ENCODE measurements at places on chromosomes 12 and 14.

GRCh38 chr12:3218228-3219171 is 141.3 kb downstream of the TSPAN9 start:
- DNase-seq: no peak

- DNase-seq: peak; percentile 71
These were observed 6.4 kb upstream of the ZNF385A start for GRCh38 chr12:54390668-54391551.

DNA sequence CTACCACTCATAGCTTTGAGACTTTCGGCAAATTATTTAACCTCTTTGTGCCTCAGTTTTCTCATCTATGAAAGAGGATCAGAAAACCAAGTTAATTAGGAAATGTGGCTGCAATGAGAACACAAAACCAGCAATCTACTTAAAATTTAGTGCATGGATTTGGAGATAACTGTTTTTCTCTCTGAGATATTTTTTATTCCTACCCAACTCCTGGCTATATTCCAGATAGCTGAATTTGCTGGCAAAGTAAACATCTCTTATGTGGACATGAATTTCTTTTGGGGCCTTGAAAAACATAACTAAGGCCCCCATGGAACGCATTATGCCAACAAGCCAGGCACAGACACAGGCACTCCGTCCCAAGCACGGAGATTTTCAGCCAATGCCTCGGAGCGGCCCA is 53.4 kb upstream of the FOXN3 start:
- DNase-seq: no peak

- no peak for DNase-seq
These were observed 111.8 kb upstream of the DNM1L start for GRCh38 chr12:32567296-32567674.

GRCh38 chr14:34049790-34050189 is 98.9 kb upstream of the EGLN3 start:
- DNase-seq: no peak

GRCh38 chr12:121774968-121775474 is 18.5 kb downstream of the RHOF start:
- DNase-seq: no peak

- DNase-seq: no peak
These were observed 763.0 kb downstream of the NRXN3 start for GRCh38 chr14:78933166-78933565.

GRCh38 chr12:93181409-93181965 is 196.2 kb upstream of the NUDT4 start:
- DNase-seq: no peak

GRCh38 chr14:54692284-54692772 is 125.4 kb downstream of the SAMD4A start:
- no peak for DNase-seq

DNA sequence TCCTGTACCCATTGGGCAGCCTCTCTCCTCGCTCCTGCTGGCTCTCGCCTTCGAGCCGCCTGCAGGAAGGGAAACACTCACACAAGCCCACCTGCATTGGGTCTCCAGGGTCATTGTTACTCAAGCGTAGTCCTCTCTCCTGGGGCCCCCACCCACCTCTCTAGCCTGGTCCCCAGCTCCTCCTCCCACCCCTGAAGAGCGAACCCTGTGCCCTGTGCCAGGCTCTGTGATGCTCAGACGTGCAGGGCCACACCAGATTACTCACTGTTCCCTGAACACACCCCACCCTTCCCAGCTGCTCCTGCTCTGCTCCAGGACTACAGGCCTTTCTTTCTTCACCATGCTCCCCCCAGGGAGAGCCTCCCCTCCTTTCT is 88.1 kb downstream of the NINJ2 start:
- no peak for DNase-seq

- DNase-seq: no peak
These were observed 37.4 kb downstream of the SPTLC2 start for GRCh38 chr14:77579065-77579464.

- DNase-seq: no peak
These were observed 184.8 kb upstream of the PDE3A start for GRCh38 chr12:20183563-20183962.

- DNase-seq: no peak
These were observed 994.5 kb upstream of the FLRT2 start for GRCh38 chr14:84535484-84535883.

- DNase-seq: no peak
These were observed 39.8 kb upstream of the GPR68 start for GRCh38 chr14:91284146-91284790.

DNA sequence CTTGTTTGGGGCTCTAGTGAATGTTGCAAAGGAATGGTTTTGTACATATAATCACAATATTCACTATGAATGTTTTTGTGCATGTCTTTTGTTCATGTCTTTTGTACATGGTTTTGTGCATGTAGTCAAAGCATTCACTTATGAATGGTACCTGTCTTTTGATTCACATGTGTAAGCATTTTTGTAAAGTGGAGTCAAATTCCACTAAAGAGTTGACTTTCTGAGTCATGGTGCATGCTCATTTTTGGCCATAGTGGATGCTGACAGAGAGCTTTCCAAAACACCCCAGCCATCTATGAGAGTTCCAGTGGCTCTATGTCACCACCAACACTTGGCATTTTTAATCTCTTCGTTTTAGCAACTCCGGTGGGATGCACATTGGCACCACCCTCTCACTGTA is 1185.9 kb upstream of the TMEM132C start:
- no peak for DNase-seq

DNA sequence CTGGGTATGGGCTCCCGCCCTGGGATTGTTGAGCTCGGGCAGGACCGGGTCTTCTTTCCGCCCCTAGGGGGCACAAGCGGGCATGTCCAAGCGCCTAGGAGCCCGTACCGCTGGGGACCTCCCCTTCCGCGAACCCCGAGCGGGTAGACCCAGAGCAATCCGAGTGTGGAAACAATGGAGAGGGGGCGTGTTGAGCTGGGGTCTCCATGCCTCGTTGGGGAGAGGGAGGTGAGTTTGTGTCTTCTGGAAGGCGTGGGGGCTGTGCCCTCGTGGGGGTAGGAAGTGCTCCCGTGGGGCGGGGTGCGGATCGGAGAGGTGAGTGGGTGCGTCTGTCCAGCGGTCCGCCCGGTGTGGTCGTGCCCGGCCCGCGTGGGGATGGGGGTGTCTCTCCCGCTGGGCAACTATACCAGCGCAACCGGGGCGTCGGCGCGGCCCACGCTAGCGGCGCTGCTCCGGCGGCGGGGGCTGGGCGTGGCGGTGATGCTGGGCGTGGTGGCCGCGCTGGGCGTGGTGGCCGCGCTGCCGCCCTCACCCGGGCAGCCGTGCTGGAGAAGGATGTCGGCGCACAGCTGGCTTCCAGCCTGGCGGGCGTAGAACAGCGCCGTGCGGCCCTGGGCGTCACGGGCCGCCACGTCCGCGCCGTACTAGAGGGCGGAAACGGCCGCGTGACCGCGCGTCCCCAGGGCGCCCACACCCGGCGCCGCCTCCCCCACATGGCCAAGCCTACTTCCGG is 12.2 kb downstream of the AGAP2 start:
- no peak for DNase-seq

- DNase-seq: no peak
These were observed 150.3 kb downstream of the DAD1 start for GRCh38 chr14:22438742-22439141.

DNA sequence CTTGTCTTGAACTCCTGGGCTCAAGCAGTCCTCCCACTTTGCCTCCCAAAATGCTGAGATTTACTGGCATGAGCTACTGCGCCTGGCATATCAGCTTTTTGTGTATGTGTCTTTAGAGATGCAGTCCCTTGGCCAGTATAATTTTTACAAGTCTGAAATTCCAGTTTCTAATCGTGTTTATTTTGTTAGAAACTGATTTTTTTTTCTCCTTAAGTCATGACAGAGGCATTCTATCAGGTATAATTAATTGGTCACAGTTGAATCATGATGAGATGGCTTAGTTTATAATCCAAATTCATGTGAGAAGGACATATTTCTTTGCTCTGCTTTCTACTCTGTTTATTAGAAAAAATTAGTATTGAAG is 98.9 kb downstream of the PCNX1 start:
- no peak for DNase-seq

DNA sequence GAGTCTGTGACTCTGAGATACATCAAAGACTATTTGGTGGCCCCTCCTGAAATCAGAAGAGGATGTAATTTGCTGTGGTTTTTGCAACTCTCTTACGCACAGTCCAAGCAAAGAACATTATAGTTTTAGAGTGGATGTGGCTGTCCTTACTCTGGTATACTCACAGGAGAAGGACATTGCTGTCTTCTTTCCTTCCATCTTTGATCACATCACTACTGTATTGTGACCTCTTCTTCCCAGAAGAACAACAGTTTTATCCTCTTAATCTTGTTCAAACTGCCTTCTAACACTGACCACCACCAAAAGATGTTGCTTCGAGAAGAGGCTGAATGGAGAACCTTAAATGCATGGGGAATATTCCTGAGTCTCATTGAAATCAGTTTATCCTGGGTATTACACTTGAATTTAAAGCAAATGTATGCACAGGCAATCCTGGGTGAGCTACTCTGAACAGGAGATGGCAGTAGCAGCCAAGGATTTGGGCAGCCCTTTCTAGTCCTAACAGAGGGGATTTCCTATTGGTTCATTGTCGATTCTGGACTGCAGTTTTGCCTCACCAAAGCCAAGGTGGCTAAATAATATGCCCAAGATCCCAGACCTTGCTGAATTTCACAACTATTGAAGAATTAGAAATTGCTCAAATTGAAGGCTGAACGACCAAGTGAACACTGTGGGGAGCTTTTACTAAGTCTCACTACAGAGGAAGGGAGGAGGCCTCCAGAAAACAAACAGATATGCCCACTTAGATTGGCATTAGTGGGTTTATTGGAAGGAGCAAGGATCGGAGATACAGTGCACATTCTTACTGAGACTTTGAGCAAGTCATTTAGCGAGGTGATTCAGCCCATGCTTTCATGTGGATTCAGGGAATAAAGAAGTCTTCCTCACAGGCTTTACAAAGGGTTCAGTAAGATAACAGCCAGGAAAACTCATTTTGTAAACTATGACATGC is 282.8 kb downstream of the PAWR start:
- DNase-seq: no peak

- DNase-seq: no peak
These were observed 58.2 kb downstream of the OSBPL8 start for GRCh38 chr12:76501390-76501789.

DNA sequence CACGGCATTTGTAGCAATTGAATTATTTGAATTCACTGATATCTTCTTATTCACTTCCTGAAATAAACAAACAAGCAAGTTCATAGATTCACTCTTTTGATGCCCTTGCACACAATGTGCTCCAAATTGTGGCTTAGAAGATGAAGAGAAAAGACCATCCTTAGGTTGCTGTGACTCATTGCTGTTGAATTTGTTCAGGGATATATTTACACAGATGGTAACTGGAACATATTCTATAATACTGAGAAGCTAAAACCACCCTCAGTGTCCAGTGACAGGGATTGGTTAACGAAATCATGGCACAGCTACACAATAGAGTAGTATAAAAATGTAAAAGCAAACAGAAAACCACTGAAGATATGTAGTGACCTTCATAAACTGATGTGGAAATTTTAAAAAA is 3.1 kb downstream of the PRB4 start:
- DNase-seq: no peak

DNA sequence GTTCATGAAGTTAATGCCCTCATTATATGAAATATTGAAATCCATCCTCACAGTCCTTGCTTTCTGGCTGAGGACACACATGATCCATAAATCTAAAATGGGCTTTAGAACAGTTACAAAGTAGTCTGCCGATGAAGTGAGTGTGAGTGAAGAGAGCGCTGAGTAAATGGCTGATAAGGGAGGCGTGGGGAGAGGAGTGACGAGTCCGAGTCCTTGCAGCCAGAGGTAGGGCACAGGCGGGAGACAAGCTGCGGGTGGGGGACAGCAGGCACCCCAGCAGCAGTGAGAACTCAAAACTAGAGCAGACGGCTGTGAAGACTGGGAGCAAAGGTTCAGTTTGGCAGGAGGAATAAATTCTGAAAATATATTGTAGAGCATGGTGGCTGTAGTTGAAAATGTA is 140.1 kb upstream of the ATP2B1 start:
- no peak for DNase-seq

GRCh38 chr14:102314242-102315011 is 5.1 kb upstream of the ZNF839 start:
- peak; percentile 74 for DNase-seq

- DNase-seq: no peak
These were observed 26.8 kb upstream of the BMAL2 start for GRCh38 chr12:27305673-27306456.

- no peak for DNase-seq
These were observed 1.2 kb downstream of the UNC119B start for GRCh38 chr12:120711411-120711810.
